ENCODE measurements at places on chromosomes 2 and 18.

DNA sequence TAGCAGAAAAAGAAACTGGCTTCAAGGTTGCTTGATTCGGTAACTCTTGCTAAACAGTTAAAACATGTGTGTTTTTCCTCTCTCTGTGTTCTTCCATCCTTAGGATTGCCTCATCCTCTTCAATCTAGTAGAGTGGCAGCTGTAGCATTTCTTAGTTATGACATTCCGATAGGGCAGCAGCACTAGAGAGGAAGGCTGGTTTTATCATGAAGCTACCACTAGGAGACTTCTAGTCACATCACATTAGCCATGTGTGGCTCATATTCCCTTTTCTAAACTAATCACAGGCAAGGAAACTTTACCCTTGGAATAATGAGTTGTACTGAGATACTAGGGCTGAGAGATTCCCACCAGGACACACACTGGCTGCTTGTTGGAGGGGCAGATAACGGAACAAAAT lies 187.6 kb downstream of the DOK6 start:
- no peak for DNase-seq

DNA sequence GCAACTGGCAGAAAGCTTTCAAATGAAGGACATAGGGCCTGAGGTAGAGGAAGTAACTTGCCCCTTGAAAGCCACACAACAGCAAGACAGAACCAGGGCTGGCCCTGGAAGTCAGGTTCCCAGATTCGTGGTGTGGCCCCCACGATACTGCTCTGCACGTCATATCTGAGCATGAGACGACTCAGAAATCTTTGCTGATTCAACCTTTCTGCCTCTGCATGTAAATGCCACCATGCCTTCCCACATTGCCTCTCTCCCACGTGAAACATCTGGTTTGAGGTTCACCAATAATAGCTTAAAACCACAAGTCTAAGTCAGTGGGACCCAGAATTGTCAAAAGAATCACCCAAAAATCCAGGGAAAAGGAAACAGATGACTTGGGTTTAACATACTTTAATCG lies 214.0 kb upstream of the TRIB2 start:
- peak; percentile 71 for DNase-seq

- no peak for DNase-seq
Measured at GRCh38 chr2:95313296-95314131, 16.4 kb downstream of the KCNIP3 start.

- no peak for DNase-seq
Measured at GRCh38 chr2:216485745-216486144, 12.9 kb upstream of the RPL37A start.

DNA sequence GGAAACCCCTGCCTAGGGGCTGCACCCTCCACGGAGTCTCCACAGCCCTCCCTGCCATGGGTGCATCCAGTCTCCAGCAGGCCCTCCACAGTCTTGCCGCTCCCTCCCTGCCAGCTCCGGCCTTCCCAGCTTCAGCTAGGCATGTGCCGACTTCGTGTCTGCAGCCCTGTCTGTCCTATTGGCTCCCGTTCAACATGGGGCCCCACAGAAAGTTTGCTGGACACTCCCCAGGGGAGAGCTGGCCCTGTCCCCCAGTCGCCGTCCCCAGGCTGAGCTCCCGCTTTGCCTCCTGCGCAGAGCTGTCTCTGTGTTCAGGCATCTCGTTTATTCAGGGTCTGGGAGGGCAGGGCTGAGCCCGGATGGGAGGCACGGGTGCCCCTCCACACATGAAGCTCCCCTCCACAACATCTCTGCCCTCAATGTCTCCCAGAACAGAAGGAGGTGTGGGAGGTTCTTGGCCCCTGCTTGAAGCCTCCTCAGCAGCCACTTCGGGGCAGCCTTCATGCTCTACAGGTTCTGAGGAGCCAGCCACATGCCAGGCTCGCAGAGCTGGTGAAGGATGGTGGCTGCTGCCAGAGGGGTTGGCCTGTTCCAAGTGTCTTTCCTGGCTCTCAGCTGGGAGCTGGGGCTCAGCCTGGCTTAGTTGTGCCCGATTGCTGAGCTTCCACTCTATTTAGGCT lies 120.1 kb upstream of the PXDN start:
- no peak for DNase-seq

GRCh38 chr2:23705771-23706612 lies 220.9 kb downstream of the ATAD2B start:
- DNase-seq: no peak

DNA sequence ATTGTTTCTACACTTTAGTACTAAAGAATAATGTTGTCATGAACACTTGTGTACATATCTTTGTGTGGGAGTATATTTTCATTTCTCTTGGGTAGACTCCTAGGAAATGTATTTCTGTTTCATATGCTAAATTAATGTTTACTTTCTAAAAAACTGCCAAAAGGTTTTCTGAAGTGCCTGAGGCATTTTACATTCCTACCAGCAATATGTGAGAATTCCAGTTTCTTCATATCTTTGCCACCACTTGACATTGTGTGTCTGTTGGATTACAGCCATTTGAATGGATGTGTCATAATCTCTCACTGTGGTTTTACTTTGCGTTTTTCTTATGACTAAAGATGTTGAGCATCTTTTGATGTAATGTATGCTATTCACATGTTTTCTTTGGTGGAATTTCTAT lies 428.2 kb upstream of the KCNH7 start:
- DNase-seq: no peak

DNA sequence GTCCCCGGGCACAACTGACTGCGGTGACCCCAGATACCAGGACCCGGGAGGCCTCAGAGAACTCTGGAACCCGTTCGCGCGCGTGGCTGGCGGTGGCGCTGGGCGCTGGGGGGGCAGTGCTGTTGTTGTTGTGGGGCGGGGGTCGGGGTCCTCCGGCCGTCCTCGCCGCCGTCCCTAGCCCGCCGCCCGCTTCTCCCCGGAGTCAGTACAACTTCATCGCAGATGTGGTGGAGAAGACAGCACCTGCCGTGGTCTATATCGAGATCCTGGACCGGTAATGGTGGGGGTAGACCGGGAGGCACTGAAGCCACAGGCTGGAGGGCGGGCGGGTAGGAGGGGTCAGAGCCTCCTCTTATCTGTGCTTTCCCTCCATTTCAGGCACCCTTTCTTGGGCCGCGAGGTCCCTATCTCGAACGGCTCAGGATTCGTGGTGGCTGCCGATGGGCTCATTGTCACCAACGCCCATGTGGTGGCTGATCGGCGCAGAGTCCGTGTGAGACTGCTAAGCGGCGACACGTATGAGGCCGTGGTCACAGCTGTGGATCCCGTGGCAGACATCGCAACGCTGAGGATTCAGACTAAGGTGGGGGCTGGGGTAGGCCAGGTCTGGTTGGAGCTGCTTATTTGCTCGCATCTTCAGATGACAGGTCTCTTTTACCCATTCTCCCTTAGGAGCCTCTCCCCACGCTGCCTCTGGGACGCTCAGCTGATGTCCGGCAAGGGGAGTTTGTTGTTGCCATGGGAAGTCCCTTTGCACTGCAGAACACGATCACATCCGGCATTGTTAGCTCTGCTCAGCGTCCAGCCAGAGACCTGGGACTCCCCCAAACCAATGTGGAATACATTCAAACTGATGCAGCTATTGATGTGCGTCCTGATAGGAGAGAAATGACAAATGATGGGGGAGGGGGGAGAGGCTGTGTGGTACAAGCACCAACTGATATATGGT lies 780 bp downstream of the HTRA2 start:
- DNase-seq: peak; percentile 64

- DNase-seq: no peak
Measured at GRCh38 chr2:143398781-143399180, 269.6 kb downstream of the ARHGAP15 start.

DNA sequence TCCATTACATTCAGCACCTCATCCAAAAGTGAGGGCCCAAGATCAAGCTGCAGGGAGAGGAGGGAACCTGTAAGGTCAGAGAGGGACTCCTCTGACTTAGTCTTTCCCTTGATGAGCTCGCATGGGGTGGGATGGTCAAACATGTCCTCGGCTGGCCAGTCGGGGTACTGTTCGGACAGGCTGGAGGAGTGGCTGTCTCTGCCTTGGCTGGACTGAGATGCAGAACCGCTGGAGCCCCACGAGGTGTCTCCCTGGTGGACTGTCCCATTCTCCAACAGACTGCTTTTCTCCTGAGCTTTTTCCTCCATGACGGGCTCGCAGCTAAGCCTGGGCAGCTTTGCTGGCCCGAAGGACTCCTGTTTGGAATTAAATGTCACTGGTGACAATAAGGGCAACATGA lies 25.6 kb downstream of the CDC42EP3 start:
- no peak for DNase-seq

GRCh38 chr2:162382278-162382677 lies 38.3 kb downstream of the GCA start:
- DNase-seq: no peak

- no peak for DNase-seq
Measured at GRCh38 chr18:6069539-6069938, 174.2 kb upstream of the TMEM200C start.
